Tibial nerve (tissue), 4 donors: ENCODE measurements at places on chromosomes 4 and X. TPM values are rescaled to one million over a fixed set of nuclear protein-coding genes. Genes with fewer than 3 reads are reported as not detected.

IGFBP7 gene
- total RNA-seq = 1,415 TPM

SYTL4 gene
- 71.9 TPM for total RNA-seq

DNA sequence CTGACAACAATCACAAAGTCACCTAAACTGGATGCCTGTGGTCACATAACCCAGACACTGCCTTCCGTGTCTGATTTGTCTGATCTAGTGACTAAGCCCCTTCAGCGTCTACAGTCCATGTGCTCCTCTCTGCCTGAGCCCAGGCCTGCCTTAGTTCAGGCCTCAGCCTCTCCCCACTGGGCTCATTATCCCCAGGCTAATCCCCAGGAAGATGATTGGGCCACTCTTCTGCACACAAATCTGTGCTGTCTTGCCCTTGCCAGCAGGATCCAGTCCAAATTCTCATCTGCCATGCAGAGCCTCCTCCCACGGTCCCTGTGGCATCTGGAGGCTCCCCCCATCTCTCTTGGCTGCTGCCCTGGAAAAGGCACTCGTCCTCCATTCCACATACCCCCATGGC lies 96.5 kb downstream of the SLC2A9 start:
- DNase-seq = no peak
- no peaks in the 10 kb centered on the region for H3K4me1 ChIP-seq
- no peaks in the 10 kb centered on the region for H3K36me3 ChIP-seq
- no peak overlapping the region for H3K4me3 ChIP-seq

GRCh38 chrX:97672138-97672537 lies 788.4 kb downstream of the RPA4 start:
- H3K4me1 ChIP-seq = no peaks in the 10 kb centered on the region
- H3K36me3 ChIP-seq = no peaks in the 10 kb centered on the region
- no peak overlapping the region for H3K27ac ChIP-seq
- DNase-seq = no peak
- no peak overlapping the region for H3K4me3 ChIP-seq

DNA sequence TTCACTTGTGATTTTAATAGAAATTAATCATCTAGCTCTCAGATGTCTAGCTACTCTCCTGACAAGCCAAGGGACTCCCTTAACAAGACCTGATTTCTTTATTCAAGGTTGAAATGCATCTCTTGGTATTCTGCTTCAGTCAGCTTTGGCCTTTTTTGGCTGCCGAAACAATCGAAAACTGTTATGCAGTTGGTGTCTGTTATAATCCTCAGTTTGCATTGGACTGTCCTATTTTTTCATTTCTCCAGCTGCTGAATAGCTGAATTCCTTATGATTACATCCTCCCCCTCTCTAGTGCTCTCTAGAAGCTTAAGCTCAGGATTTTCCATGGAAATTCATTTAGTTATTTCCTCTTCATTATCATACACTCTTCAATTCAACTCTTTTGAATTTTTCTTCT lies 177.2 kb downstream of the TRIML1 start:
- H3K27ac ChIP-seq = no peak overlapping the region
- H3K4me3 ChIP-seq = no peak overlapping the region
- DNase-seq = no peak
- no peaks in the 10 kb centered on the region for H3K36me3 ChIP-seq

- no peak for DNase-seq
- no peak within 1 kb of the TSS for H3K4me3 ChIP-seq
- no peaks in the 10 kb centered on the region for H3K27me3 ChIP-seq
- no peaks in the 10 kb centered on the region for H3K36me3 ChIP-seq
- H3K27ac ChIP-seq = no peak within 1 kb of the TSS
Observed at GRCh38 chr4:3248811-3249661, at the start of gene MSANTD1. Gene MSANTD1 (plus strand): TSS chr4:3249159. CDS start chr4:3249223, 64 bp downstream.

DNA sequence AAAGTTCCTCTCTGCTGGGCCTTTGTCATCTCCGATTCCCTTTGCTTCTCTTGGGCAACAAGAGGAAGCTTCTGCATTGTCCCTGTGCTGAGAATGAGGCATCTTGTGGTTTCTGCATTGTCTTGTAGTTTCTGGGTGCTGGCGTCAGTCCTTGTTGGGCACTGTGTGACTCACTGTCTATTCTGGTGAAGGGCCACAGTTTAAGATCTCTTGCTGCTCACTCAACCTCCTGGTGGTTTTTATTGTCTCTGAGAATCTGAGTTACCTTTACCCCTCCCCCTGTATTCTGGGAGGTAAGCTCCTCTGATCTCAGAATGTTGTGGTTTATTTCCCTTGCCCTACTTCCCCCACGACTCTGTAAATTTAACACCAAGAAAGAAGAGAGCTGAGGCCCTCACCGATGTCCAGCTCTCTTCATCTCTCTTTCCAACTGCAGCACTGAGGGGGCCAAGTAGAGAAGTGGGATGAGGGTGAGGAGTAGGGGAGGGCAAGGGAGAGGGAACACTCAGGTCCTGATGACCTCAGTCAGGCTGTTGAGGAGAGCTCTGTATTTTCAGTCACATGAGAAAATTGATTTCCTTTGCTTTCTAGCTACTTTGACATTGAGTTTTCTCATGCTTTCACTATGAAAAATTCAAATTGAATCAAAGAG lies 441.6 kb upstream of the PITX2 start:
- H3K27ac ChIP-seq = no peak overlapping the region
- no peak overlapping the region for H3K4me3 ChIP-seq
- H3K27me3 ChIP-seq = no peaks in the 10 kb centered on the region
- no peak for DNase-seq

DNA sequence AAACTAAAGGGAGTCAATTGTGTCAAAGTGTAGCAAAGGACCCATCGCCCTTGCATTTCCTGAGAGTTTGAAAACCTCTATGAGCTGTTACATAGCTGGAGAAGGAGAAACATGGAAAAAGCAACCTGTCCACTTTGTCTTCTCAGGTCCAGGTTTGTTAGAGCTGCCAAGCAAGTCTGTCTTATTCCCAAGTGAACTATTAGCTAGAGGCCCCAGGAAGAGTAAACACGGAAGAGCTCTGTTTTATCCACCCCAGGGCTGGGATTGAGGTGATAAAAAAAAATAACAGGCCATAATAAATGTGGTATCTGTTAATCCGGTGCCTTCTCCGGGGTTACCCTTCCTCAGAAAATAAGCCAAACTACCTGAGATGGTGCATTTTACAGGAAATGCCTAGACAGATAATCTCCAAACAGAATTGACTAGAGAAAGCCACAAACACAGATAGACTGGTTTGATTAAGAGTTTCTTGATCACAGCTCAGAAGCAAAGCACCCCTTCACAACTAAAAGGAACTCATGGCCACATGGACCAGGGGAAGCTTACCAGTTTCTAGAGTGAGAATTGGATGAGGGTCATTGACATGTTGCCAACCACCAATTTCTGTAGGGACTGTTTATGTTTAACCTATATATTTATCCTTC lies 35.9 kb upstream of the RELL1 start:
- no peaks in the 10 kb centered on the region for H3K36me3 ChIP-seq
- no peaks in the 10 kb centered on the region for H3K4me1 ChIP-seq
- no peak overlapping the region for H3K4me3 ChIP-seq
- no peak overlapping the region for H3K27ac ChIP-seq

DNA sequence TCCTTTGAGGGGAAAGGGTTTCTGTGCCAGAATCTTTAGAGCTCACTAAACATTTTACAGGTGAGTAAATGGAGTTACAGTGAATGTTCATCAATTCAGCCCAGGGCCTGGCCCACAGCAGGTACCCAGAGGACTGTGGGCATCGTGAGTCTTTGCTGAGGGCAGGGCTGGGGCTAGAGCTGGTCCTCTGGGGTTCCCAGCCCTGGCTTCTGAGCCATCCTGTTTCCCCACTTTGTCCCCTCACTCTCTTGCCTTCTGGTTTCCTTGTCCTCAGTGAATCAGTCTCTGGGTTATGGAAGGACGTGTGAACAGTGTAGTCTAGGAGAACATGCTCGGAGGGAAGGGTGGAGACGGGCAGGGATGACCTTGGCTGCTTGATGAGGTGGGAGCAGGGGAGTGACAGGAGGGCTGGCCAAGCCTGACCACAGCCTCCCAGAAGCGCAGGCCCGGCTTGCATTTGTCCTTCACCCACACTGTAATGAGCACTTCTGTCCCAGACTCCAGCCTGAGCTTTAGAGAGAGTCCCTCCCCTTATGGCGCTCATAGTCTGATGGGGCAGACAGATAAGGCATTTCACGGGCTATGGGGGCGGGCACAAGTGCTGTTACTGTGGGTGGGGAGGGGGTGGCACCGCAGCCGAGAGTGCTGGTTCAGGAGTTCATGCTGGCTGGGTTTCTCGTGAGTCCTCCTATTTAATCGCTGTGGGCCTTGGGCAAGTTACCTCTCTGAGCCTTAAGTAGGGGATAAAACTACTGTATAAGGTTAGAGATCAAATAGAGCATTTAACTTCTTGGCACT lies 17.3 kb downstream of the TBC1D14 start:
- peak overlapping the region; percentile 47 for H3K27ac ChIP-seq
- no peak for DNase-seq
- H3K4me3 ChIP-seq = no peak overlapping the region
- H3K4me1 ChIP-seq = peaks cover 44% of the 10 kb centered on the region

- no peaks in the 10 kb centered on the region for H3K4me1 ChIP-seq
- DNase-seq = no peak
- no peak overlapping the region for H3K4me3 ChIP-seq
- H3K27ac ChIP-seq = no peak overlapping the region
Observed at GRCh38 chr4:2180410-2180809, 61.5 kb downstream of the HAUS3 start.

GRCh38 chr4:94304365-94304971 lies 38.2 kb downstream of the HPGDS start:
- H3K27me3 ChIP-seq = no peaks in the 10 kb centered on the region
- H3K36me3 ChIP-seq = no peaks in the 10 kb centered on the region
- H3K27ac ChIP-seq = no peak overlapping the region
